ENCODE measurements at places on chromosomes 16 and 17.

DNA sequence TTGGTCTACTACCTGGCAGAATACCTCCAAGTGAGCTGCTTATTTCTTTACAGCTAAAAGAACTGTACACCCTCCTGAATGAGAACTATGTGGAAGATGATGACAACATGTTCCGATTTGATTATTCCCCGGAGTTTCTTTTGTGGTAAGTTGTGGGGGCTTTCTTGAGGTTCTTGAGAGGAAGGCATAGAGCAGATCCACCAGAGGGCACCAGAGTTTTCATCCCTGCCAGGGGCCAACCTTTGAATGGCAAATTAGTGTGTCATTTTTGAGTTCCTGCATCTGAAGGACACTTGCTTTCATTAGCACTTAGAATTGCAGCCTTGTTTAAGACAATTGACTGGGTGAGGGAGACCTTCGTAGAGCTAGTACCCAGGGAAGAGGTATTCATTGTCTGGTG, 35.0 kb downstream of the NMT1 start:
- no peak for DNase-seq

GRCh38 chr17:19342611-19343255, 19.8 kb downstream of the B9D1 start:
- no peak for DNase-seq

GRCh38 chr16:29811170-29811895, 660 bp upstream of the PRRT2 start:
- DNase-seq: no peak

GRCh38 chr17:7107012-7107754, 7.4 kb downstream of the ASGR2 start:
- DNase-seq: no peak

Data from memory B cell (primary cell).